ENCODE measurements at places on chromosomes 2 and 18.

DNA sequence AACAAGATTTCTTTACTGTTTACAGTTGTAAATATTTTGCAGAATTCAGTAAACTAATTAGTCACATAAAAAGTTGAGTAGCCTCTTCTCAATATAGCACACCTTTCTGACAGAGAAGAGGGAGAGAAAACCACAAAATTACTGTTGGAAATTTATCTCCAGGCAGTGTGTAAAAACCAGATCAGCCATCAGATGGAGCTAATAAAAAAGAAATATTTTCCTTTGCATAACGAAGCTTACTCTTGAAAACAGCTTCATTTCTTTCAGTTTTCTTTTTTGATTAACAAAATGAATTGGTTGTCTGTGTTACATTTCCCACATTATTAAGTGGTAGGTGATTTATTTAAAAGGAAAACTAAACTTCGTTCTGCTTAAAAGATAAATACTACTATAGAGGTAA is 259.3 kb upstream of the KCNJ3 start:
- DNase-seq, result no peak

- no peak for DNase-seq
These were observed 43.1 kb downstream of the PELI1 start for GRCh38 chr2:64101141-64101591.

DNA sequence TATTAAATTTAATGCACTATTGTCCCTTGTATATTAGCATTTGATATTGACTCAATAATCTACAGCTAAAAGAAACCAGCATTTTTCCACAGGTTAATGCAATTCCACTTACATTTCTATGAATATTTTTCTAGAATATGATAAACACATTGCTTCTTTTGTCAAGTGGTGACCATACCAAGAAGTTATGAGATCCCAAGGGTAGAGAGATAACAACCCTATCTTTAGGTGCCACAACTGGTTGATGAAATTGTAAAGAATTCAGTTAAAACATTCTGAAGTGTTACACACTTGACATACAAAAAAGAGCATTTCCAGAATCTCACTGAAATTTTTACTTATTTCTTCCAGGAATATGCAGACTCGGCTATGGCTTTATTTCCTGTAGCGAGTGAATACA is 56.0 kb downstream of the ABCG8 start:
- DNase-seq, result no peak

GRCh38 chr2:216503159-216503629 is 4.5 kb downstream of the RPL37A start:
- no peak for DNase-seq

- no peak for DNase-seq
These were observed 311.6 kb downstream of the STK39 start for GRCh38 chr2:167935803-167936110.

DNA sequence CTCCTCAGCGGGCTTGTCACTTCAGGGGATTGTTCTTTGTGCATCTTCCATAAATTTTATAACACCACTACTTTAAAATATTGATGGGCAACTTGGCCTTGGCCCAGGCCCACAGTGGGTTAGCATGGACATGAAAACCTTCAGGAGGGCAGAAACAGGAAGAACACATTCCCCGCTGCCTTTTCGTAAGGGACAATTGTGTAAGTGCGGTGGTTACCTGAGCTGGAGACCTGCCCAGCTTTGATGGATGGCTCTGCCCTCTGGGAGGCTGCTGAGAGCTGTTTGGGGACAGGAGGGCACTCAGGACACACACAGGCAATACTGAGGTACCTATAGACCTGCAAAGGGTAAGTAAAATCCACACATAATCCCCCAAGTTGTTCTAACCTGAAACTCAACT is 46.8 kb downstream of the FECH start:
- no peak for DNase-seq

Measured in effector CD8-positive, alpha-beta T cell (primary cell).